ENCODE measurements at places on chromosomes 1 and 21. TPM values are rescaled to one million over a fixed set of nuclear protein-coding genes. Genes with fewer than 3 reads are reported as not detected.

DNASE2B gene
- 2.1 TPM for total RNA-seq

BCAN gene
- 1.5 TPM for total RNA-seq

OR2L2 gene
- total RNA-seq = not detected

FGR gene
- 6.6 TPM for total RNA-seq
